ENCODE measurements at places on chromosomes 1 and 21.

- DNase-seq, result peak; percentile 74
Measured at GRCh38 chr1:171801487-171801891, 20.0 kb downstream of the METTL13 start.

GRCh38 chr21:39071623-39072214 is 111.5 kb downstream of the PSMG1 start:
- no peak for DNase-seq

DNA sequence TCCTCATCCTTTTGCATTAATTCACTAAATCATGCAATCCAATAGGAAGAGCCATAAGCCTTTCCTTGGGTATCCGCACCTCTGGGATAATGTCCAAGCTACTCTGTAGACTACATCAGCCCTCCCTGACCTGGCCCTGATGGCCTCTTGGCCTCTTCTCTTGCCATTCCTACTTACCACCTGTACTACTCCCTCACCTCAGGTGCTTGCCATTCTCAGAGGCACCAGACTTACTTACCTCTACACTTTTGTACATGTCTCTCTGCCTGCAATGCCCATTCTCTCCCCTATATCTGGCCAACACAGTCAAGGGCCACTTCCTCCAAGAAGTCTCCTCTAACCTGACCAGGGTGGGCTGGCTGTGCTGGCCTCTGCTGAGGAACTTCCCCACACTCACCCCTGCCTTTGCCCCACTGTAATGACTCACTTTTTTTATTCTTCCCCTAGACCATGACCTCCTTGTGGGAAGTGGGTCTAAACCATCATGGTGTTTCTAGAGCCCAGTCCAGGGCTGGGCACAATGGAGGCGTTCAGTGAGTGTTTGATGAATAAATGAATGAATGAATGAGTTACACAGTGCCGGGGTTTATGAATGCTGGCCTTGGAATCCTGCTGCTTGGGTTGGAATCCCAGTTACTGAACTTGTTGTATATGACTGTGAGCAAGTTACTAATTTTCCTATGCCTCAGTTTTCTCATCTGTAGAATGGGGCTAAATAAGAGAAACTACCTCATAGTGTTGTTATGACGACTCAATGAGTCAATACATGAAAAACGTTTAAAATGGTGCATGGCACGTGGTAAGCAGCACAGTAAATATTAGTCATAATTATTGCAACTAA is 179.8 kb downstream of the FOXD2 start:
- DNase-seq, result no peak

DNA sequence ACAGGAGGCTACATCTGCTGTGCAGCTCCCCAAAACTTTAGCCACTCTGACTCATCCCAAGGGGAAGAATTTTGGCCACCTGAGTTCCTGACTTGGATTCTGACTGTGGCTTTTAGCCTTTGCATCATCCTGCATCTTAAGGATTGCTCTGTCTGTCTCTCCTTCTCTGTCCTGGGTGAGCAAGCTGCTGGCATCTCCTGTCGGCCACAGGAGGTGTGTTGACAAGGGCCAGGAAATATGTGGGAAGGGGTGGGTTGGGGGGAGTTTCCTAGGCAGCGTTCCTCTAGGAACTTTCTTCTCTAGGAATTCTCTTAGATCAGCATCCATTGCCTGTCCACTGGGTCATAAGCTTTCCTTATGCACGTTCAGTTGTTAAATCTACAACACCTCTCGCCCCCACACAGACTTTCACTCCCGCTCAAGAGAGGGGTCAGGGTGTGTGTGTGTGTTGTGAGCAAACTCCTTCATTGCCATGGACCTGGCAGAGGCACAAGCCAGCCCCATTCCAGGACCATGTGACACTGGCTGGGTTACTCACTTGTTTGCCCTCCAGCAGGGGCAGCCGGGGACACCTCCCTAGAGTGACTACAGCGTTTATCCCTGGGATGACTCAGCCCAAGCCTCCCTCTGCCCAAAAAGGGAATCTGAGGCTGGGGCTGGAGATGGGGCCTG is 145.0 kb upstream of the DUSP10 start:
- no peak for DNase-seq

DNA sequence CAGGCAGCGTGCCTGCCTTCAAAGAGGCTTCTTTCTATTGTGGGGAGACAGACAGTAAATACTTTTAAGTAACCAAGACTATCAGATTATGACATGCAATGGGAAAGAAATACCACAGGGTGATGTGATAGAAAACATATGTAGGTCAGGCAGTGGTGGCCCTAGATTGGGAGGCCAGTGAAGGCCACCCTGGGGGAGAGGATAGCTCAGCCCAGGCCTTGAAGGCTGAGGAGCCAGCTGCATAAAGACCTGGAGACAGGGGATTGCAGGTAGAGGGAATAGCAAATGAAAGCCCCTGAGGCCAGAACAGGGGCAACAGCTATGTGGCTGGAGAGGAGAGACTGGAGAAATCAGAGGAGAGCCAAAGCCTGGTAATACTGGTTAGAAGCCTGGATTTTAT is 4.0 kb downstream of the SOX13 start:
- DNase-seq, result no peak

GRCh38 chr1:1891349-1892078 is 627 bp upstream of the GNB1 start:
- DNase-seq, result peak; percentile 45

- DNase-seq, result no peak
Measured at GRCh38 chr1:185450060-185450788, 133.2 kb upstream of the IVNS1ABP start.

DNA sequence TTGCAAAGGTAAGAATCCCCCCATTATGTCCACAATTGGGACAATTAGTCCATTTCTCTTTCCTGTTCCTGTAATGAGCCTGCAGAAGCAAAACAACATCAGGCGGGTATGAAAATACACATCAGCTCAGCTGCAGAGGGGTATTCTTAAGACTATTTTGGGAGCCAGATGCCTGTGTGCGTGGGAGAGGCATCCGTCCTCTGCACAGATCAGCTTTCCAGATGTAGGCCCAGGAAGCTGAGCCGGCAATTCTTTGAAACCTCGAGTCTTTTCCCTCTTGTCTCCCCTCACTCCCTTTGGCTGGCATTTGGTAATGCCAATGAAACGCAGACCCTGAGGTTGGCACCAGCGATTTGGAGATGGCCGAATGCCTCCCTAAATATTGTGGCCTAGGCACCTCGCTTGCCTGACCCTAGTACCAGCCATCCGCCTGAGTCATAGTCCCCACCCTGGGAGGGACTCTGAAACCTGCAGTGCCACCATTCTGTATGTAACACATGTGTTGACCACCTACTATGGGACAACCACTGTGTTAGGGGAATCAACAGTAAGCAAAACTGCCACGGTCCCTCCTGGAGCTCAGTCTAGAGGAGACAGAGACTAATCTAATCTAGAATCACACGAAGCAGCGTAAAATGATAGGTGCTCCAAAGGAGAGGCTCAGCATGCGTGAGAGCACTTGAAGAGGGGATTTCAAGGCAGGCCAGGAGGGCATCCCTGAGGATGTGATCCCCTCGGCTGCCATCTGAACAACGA is 603.0 kb downstream of the MATN1 start:
- no peak for DNase-seq

DNA sequence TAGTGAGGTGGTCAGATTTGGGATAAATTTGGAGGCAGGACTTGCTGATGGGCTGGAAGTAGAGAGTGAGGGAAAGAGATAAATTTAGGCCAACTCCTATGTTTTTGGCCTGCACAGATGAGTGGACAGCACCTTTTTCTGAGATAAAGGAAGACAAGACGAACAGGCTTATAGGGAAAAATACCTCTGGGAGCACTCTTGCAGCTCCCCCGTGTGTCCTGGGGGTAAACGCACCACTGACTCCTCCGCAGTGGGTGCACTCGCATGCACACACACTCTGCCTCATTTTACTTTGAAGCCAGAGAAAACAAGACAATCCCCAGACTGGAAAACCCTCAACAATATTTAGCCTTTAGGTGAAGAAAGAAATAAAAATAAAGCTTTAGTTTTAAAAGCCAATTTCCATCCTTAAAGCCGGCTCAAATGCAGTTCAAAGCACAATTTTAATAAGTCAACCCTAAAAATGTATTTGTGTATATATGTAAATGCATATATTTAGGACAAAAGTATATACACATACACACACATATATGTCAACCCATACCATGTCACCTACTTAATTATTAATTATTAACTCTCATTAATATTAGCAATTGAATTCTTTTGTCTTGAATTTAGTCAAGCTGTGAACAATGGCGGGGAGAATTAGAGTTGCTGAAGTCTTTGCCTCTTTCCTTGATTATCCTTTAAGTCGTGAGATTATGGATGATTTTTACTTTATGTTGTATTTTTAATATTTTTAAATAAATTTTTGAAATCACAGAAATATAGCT is 341.8 kb downstream of the ZNF326 start:
- DNase-seq, result no peak

DNA sequence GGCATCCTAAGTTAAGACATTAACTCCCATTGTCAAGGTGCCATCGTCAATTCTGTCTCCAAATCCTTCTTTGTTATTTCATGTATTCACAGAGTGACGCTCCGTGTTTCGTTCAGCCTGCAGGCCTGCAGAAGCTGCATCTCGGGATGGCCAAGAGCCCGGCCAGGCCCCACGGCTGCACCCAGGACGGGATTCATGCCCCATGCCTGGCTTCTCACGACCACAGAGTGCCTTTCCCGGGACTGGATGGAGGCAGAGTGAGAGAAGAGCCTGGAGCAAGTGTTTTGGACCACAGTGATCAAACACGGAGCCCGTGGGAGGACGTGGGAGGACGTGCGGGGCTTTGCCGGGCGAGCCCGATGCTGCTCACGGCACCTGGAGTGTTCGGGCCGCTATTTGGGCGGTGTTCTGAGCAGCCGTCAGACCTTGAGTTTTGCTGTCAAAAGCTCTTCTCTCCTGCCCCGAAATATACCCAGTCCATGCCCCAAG is 56.8 kb downstream of the COL6A1 start:
- no peak for DNase-seq

- DNase-seq, result peak; percentile 10
Measured at GRCh38 chr1:85109475-85109874, 61.2 kb upstream of the MCOLN3 start.

GRCh38 chr1:232423591-232423990 is 206.3 kb downstream of the SIPA1L2 start:
- no peak for DNase-seq

DNA sequence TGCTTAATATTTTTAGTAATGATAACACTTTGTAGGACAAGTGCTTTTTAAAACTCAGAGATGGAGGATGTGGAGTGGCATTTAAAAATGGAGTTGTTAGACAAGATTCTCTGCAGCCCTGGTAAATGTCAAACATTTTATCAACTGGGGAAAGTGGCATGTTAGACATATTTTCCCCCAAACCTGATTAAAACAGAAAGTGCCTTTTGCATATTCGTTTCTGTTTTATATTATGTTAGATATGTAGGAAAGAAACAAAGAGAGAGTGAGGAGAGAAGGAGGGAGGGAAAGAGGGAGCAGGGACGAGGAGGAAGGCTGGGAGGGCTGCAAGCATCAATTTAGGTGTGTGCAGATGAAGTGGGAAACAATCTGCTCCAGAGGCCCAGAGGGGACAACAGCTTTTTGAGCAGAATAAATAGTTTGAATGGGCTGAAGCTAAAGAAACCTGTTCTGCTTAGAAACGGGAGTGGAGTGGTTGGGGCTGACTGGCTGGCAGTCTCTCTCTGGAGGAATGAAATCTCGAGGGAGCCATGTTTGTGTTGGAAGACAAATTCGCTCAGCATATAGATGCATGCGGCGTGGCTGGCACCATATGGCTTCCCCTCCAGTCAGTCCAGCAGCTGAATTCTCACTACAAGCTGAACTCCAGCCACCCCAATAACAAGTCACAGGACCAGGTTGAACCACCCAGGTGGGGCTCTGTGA is 502.2 kb downstream of the AJAP1 start:
- no peak for DNase-seq

DNA sequence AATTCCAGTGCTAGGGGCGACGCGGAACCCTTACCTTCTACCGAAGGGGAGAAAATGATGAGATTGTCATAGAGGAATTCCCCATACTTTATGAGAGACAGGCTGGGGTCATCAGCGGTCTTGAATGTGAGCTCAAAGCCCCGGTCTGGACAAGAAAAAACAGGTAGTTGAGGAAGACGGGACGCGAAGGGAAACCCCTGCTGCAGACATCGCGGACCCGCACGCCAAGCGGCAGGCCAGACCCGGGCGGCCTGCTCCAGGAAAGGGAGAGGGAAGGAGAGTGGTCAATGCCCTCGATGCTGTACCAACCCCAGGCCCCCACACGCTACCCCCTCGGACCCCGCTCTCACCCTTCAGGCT is 342 bp downstream of the DDOST start:
- DNase-seq, result no peak

DNA sequence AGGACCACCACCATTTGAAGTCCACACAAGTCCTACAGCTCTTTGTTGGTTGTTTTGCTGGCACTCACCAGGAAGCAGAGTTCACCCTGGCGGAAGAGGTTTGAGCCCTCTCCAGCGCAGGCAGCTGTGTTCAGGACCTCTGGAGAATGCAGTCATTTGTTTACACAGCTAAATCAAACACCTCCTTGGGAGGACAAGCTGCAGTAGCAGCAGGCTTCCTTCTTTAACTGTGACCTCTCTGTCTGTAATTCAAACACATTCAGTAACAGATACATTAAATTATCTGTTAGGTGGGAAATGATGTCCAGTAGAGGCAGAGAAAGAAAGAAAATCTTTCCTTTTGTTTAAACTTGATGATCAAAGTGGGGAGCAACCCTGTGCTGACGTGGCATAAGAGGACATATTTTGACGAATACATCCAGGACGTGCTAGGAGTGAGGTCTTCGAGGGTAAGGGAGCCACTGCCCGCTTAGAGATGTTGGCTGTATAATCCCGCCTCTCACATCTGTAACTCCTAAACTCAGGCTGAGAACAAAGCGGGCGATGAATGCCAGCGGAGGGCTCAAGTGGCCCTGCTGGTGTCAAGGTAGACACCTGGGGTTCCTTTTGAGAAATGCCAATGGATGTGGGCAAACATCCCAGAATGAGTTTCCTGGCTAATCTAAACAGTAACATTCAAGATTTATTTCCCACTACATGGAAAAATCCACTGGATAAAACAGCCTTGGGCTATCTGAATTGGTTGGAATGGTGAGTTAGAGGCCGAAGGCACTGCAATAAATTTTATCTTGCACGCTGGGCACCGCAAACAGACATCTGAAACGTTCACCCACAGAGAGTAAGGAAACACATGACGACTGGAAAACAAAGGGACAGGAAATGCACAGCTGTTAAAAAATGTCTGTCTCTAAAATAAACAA is 51.7 kb downstream of the ABCA4 start:
- DNase-seq, result peak; percentile 28

DNA sequence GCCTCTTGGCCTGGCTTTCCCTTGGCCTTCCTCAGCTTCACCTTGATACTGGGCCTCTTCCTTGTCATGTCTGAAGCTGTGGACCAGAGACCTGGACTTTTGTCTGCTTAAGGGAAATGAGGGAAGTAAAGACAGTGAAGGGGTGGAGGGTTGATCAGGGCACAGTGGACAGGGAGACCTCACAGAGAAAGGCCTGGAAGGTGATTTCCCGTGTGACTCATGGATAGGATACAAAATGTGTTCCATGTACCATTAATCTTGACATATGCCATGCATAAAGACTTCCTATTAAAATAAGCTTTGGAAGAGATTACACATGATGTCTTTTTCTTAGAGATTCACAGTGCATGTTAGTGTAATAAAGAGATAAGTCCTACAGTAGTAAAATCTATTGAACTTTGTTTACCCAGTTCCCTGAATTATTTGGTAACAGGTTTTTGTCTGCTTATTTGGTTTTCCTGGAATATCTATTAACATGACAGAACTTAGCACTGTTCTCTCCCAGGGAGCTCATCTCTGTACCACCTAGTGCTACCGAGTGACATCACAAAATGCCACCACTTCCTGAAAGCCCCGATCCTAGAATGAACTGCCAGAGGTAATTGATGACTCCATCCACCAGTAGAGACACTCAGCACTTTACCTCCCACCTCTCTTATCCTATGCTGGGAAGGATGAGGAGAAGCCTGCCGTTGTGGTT is 22.2 kb downstream of the UBE2T start:
- no peak for DNase-seq

- DNase-seq, result no peak
Measured at GRCh38 chr1:91680556-91681155, 180.0 kb downstream of the CDC7 start.
